ENCODE measurements at places on chromosomes 7 and 10.

DNA sequence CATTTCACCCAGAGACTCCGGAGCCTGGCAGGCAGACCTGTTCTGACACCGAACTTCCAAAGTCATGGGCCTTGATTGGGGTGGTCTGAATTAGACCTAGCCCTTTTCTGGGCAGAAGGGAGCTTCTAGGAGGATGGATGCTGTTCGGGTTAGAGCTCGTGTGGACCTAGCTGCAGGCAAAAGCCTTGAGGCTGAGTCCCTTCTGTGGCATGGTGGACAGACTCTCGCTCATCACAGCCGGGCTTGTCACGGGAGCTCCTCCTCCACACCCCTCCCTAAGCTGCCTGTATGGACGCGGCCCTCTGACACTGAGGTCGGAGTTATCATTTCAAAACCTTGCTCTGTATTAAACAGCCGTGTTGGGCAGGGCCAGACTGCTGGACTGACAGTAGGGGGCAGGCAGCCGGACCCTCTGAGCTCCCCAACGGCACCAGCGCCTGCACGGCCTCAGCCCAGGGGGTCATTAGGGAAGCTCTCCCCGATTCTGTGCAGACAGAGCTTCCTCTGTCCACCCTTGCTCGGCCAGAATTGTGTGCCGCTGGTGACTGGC is 2.2 kb downstream of the IRF5 start:
- DNase-seq, result no peak

GRCh38 chr10:78038791-78039547 is 5.3 kb downstream of the RPS24 start:
- no peak for DNase-seq

- DNase-seq, result no peak
Observed at GRCh38 chr10:23095966-23096801, 805 bp downstream of the MSRB2 start.

- DNase-seq, result no peak
Observed at GRCh38 chr10:109726473-109726872, 196.8 kb downstream of the XPNPEP1 start.

- DNase-seq, result no peak
Observed at GRCh38 chr10:104273899-104274575, 5.1 kb downstream of the GSTO2 start.

DNA sequence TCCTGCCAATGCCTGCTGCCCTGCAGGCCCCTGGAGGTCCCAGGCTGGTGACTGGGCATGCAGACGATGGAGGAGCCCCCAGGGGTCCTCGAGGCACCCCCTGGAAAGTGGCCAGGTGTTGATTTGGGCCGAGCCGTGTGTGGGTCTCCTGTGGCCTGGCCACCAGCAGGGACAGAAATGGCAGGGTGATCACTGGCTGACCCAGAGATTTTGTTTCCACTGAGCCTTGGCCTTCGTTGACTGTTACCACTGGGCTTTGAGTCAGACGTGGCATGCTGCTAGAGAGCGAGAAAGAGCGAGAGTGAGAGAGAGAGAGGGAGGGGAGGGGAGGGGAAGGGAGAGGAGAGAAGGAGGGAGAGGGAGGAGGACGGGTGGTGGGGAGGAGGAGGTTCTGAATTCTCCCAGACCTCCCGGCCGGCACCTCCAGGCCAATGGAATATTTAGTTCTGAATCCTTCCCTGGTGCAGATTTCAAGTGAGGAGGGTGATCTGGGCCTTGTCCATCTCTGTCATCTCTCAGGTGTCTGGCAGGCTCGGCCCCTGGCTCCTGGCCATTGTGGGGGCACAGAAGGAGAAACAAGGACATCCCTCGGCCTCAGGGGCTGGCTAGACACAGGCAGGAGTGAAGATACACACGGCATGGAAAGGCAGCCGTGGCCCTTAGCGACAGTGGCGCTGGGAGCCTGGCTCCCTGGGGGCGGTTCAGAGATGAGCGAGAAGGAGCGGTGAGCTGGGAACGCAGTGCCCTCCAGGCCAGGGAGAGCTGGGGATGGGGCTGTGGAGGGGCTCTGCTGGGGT is 58.2 kb downstream of the GLRX3 start:
- DNase-seq, result no peak

DNA sequence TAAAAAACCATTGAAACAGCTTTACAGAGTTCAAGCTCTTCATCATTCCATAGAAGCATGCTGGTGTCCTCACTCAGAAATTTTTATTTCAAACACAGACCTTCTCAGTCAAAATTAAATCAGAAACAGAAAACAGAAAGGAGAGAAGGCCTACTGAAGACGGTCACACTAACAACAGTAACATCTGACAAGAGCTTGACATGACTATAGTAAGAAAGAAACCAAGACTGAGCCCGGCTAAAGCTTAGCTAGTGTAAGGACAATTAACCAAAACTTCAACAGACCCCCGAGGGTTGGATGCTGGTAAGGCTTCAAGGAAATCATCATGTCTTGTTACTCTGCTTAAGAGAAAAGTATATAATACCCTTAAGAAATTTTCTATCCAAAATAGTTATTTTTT is 38.6 kb downstream of the MTPN start:
- no peak for DNase-seq

- DNase-seq, result no peak
Observed at GRCh38 chr7:26688936-26689506, 175.4 kb downstream of the SKAP2 start.

- DNase-seq, result no peak
Observed at GRCh38 chr7:101814081-101814990, 3.1 kb upstream of the CUX1 start.
